MV-4-11 (cell line): ENCODE measurements at places on chromosomes 2 and 18.
A peak's percentile ranks its signal among the peaks of the same experiment; 100 is the strongest.

DNA sequence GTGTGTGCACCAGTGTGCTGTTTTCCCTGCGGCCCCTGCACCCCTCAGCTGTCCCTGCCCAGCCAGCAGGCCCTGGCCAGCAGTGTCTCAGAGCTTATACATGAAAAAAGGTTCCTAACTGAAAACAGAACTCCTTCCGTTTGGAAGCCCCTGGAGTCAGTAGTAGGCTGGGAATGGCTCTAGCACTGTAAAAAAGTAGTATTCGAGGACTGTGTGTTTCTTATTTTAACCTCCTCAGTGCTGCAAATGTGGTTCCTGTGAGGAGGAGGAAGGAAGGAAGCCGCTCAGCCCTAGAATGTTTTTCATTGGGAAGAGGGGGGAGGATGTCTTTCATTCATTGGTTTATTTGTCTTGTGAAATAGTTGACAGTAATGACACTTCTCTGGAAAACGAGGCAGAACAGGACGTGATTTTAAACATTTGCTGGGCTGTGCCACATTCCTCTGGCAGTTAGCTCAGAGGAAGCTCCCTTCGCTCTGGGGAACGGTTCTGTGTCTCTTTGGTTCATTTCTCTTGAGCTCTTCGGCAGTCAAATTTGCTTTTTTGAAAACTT is 103.5 kb downstream of the SPTBN1 start:
- peak; percentile 72 for DNase-seq

DNA sequence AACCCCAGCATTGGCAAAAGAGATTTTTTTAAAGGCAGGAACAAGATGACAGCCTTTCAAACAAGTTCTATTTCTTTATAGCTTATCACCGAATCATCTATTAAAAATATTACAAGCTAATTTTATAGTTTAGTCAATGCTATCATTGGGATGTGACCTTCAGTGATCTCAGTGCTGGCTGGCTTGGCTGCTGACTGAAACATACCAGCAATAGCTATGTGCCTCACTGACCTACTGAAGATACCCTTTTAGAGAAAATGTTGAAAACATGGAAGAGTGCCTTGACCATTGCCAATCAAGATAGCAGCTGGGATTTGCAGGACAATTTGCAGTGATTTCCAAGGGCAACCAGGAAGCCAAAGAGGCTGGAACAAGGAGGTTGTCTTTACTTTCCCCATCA is 44.0 kb downstream of the CSRNP3 start:
- no peak for DNase-seq

- DNase-seq: peak; percentile 19
These were observed 76.9 kb downstream of the ACTR3 start for GRCh38 chr2:113966832-113967231.

GRCh38 chr2:99600981-99601651 is 111.3 kb upstream of the REV1 start:
- DNase-seq: no peak

DNA sequence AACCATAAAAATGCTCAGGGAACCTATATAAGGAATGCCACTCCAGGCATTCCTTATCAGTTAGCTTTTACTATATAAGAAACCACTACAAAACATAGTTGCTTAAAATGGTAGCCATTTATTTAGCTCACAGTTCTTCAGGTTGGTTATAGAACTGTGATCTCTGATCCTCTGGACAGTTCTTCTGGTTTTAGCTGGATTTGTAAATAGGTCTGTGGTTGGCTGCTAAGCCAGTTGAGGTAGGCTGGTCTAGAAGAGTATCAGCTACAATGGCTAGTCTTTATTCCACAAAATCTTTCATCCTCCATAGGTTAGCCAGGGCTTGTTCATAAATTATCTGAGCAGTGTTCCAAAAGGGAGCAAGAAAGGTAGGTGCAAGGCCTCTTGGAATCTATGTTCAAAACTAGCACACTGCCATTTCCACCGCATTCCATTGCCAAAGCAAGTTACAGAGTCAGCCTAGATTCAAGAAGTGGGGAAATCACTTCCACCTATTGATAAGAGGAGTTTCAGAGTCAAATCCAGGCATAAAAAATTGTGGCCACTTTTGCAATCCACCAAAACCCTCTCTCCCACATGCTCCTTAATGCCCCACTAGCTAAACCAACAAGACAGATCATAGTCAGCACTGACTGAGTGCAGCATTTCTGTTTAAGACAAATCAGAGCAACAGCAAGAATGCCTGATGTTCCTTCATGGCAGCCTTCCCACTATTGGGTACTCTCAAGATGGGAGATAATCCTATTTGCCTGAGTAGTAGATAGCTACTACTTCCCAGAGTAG is 146.4 kb downstream of the IRS1 start:
- peak; percentile 61 for DNase-seq

DNA sequence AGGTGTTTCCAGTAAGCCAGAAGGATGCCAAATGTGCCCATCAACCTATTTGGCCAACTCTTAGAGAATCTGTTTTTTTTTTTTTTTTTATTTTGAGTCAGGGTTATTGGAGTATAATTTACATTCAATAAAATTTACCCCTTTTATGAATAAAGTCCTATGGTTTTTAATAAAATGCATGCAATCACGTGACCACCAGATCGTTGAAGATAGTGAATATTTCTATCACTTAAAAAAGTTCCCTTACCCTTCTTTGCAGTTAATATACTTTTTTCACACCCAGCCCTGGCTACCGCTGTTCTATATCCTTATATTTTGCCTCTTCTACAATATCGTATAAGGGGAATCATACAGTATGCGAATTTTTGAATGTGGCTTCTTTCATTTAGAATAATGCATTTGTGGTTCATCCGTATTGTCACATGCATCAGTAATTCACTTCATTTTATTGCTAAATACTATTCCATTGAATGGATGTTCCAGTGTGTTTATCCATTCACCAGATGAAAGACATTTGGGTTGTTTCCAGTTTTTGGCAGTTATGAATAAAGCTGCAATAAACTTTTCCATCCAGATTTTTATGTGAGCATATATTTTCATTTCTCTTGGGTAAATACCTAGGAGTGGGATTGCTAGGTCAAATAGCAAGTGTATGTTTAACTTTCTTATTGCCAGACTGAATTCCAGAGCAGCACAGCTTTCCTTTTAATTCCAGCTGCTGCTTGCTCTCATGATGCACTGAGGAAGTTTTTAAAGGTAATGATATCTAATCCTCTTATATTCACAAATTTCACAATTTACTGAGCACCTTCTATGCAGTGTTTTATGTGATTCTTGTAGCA is 156.3 kb upstream of the NT5C1B start:
- DNase-seq: no peak

GRCh38 chr2:71926876-71927756 is 220.5 kb downstream of the CYP26B1 start:
- no peak for DNase-seq

GRCh38 chr18:51235009-51235789 is 37.7 kb upstream of the MEX3C start:
- DNase-seq: peak; percentile 41
